Activated CD4-positive, alpha-beta T cell treated with anti-CD3 and anti-CD28 coated beads, Interleukin-2, amount 10 ng/mL, durations not matched to agents 7 days and 5 days (primary cell): ENCODE measurements at places on chromosomes 6 and 20.

DNA sequence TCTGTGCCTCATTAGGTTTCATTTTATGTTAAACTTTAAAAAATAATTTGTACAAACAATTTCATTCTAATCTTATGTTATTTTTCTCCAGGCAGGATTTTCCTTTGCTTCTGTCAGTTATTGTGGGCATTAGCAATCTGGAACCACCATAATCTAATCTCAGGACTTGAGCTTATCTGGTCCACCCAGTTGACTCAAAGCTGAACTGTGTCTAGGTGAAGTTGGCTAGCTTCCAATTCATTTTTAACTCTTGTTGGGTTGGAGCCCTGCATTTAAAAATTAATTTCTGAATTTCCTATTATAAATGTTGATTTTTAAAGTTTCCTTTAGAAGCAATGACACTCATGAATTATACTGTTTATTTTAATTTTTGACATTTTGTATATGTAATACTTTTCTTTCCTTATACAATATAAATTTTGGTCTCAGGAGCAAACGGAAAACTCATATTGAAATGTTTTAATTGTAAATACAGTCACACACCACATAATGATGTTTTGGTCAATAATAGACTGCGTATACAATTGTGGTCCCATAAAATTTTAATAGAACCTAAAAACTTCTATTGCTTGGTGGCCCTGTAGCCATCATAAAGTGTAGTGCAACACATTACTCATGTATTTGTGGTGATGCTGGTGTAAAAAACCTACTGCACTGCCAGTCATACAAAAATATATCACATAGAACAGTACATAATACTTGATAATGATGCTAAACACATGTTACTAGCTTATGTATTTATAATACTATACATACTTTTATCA lies 121.3 kb downstream of the CLVS2 start:
- no peak for DNase-seq

DNA sequence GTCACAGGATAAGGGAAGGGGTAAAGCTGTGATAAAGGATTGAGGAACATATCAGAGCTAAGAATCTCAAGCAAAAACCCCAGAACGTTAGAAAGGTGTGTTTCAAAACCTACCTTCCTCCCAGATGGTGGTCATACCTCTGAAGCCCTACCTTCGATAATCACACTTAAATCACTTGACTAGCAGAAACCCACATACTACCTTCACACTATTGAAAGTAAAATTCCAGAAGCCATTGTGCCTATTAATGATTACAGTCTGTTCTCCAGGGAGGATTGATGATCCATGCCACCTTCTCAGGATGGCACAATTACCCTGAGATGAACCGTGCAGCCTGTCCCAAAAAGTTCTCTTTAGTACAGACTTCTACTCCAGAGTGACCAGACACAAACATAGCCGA lies 72.3 kb upstream of the SOX4 start:
- DNase-seq, result no peak

DNA sequence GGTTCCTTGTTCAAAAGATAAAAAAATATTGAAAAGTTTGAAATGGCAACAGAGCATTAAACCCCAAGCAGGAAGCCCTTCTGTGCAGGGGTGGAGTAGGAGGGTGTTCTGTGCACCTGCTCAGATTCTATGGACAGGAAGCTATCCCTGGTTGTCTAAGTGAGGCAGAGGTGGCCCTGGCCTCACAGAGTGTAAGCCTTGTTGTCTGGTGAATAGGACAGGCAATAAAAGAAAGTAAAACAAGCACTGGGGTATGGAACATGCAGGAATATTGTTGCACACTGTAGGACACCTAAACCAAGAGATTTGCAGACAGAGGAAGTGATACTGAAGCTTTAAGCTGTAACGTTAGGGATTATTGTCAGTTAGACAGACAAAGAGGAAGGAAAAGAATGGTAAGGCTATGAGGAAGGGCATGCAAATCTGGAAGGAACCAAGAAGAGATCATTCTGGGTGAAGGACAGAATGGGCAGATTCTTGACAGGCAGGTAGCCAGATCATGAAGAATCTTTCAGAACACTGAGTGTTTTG lies 66.8 kb downstream of the TBC1D7 start:
- DNase-seq, result peak; percentile 10

- no peak for DNase-seq
These were observed 201.7 kb upstream of the FOXQ1 start for GRCh38 chr6:1110164-1110563.
